Cerebellum (tissue), 4 donors: ENCODE measurements at places on chromosomes 3 and 15. TPM values are rescaled to one million over a fixed set of nuclear protein-coding genes. Genes with fewer than 3 reads are reported as not detected.

AKAP13 gene
- 96.0 TPM for total RNA-seq

RHOV gene
- total RNA-seq = 4.3 TPM

KLHL40 gene
- 0.09 TPM for total RNA-seq

FBXW12 gene
- total RNA-seq = 1.2 TPM

TNFSF10 gene
- total RNA-seq = 2.0 TPM

C3orf49 gene
- total RNA-seq = not detected

NDN gene
- total RNA-seq = 76.3 TPM

FOXL2NB gene
- total RNA-seq = 1.9 TPM

SEMA3F gene
- 8.2 TPM for total RNA-seq

ATXN7 gene
- total RNA-seq = 26.7 TPM

PLA1A gene
- 0.73 TPM for total RNA-seq

TRPM1 gene
- total RNA-seq = not detected

RAD51 gene
- total RNA-seq = 2.4 TPM

DENND4A gene
- 55.3 TPM for total RNA-seq

CFAP20DC gene
- total RNA-seq = 3.6 TPM

KNG1 gene
- not detected for total RNA-seq

WDR76 gene
- 12.6 TPM for total RNA-seq

MPI gene
- total RNA-seq = 36.1 TPM
